NCI-H187 (cell line): ENCODE measurements at places on chromosomes 16 and 17.
A peak's percentile ranks its signal among the peaks of the same experiment; 100 is the strongest.

DNA sequence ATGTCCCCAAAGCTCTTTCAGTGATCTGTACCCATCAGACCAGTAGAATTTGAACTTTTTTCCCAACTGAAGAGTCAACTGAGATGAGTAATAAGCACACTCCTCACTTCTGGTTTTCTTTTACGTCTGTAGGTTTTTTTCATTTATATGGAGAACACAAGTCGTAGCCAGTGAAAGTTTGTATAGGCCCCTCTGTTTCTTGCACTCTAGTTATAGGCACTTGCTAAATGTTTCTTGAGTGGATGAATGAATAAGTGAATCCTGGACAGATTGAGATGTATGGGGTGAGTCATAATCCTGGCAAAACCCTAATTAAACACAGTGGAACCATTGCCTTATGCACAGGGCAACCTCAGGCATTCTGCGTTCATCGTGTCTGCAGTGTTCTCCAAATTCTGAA lies 193.7 kb upstream of the TBX2 start:
- no peak for DNase-seq

- DNase-seq: peak; percentile 25
Observed at GRCh38 chr16:85350973-85351372, 238.7 kb upstream of the CIBAR2 start.

- DNase-seq: no peak
Observed at GRCh38 chr16:27123795-27124409, 57.2 kb downstream of the C16orf82 start.

- no peak for DNase-seq
Observed at GRCh38 chr17:1752425-1753262, 9.2 kb upstream of the SERPINF1 start.

DNA sequence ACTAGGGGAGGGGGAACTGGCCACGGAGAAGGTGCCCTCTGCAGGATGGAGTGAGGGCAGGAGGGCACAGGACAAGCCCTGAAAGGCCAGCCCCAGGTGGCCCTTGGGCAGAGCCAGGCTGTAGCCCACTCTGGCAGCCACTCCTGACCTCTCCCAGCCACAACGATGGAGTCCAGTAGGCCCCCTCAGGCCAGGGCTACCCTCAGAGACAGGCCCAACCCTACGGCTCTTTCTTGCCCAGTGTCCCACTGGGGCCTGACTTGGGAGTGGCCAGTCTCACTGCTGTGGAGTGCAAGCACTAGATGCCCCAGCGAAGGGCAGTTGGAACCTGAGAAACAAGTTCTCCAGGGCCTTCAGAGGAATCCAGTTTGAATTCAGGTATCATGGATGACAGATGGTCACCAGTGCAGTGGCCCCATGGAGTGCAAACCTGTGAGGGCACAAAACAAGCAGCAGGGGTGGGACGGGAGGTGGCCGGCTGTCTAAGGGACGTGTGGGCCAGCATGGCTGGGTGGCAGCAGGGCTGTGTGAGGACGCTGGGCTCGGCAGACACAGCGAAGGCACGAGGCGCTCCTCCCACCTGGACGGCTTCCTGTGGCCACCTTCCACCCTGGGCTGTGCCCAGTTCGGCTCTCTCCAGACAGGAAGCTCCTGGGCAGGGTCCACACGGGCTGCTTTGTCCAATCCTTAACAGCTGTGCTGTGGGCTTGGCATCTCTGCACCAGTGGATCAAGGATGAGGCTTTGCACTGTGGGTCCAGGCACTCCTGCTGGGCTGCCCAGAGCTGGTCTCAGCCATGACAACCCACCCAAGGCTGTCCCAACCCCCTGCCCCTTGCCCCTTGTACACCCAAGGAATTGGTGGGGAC lies 72.1 kb downstream of the AMFR start:
- DNase-seq: no peak

DNA sequence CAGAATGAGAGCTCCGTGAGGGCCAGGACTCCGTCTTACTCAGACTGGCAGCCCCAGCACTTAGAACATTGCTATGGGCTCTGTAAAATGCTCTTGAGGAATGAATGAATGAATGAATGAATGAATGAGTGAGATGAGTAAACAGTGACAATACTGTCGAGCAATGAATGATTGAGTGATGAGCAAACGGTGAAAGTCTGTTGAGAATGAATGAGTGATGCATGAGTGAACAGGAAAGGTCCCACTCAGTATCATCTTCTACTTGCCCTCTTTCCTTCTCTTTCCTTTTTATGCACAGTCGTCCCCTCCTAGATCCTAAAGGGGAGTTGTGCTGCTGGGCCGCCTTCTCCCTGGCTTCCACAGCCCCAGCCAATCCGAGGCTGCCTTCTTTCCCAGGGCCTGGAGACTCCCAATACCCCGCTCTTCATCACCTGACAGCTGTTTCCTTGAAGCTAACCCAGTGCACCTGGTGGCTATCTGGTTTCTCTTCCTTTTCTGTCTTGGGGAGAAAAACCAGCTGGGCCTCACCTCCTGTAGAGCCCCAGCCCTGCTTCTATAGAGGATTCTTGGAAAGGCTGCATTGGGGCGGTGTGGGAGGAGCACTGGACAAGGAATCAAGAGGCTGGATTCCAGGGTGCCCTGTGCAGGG lies 32.7 kb upstream of the CACNG1 start:
- DNase-seq: no peak
